ENCODE measurements at places on chromosomes 4 and X.

- peak; percentile 31 for DNase-seq
These were observed 45.8 kb upstream of the PITX2 start for GRCh38 chr4:110668463-110669235.

DNA sequence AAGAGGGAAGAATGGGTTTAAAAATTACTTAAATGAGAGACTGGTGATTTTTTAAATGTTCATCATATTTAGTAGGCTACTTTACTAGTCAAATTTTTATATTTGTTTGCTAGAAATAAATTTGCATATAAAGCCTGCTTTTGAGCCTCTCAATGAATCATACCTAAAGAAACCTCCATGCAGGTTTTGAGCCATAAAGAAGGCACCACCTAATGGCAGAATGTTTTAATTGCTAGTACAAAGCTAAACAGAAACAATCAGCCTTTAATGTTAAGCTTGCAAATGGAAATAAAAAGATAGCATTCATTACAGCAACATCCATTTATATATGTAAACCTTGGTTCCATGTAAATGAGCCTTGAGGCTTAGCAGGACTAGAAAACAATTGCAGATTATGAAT is 989.7 kb downstream of the CCSER1 start:
- peak; percentile 46 for DNase-seq

- DNase-seq: peak; percentile 36
These were observed 15.0 kb upstream of the CT47A1 start for GRCh38 chrX:121000589-121000988.

GRCh38 chrX:78624962-78625909 is 33.9 kb downstream of the RTL3 start:
- no peak for DNase-seq

DNA sequence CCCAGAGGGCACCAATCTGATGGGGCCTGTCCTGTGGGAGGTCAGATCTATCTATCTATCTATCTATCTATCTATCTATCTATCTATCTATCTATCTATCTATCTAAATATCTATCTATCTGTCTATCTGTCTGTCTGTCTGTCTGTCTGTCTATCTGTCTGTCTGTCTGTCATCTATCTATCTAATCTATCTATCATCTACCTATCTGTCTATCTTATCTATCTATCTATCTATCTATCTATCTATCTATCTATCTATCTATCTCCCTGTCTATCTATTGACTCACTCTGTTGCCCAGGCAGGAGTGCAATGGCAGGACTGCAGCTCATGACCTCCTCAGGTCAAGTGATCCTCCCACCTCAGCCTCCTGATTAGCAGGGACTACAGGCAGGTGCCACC is 155.7 kb upstream of the STX18 start:
- DNase-seq: no peak

DNA sequence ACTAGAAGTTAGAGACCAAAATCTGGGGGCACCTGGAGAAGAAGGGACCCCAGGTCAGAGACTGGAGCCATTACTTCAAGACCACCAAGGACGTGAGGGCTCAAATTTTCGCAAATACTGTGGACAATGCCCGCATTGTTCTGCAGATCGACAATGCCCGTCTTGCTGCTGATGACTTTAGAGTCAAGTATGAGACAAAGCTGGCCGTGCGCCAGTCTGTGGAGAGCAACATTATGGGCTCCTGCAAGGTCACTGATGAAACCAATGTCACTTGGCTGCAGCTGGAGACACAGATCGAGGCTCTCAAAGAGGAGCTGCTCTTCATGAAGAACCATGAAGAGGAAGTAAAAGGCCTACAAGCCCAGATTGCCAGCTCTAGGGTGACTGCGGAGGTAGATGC is 101.2 kb downstream of the NCAPG start:
- no peak for DNase-seq

- no peak for DNase-seq
These were observed 307.2 kb upstream of the NR3C2 start for GRCh38 chr4:148749403-148749802.

GRCh38 chr4:56128213-56128612 is 179.5 kb downstream of the CEP135 start:
- no peak for DNase-seq

- DNase-seq: no peak
These were observed 60.4 kb upstream of the IRF2 start for GRCh38 chr4:184534511-184535391.

DNA sequence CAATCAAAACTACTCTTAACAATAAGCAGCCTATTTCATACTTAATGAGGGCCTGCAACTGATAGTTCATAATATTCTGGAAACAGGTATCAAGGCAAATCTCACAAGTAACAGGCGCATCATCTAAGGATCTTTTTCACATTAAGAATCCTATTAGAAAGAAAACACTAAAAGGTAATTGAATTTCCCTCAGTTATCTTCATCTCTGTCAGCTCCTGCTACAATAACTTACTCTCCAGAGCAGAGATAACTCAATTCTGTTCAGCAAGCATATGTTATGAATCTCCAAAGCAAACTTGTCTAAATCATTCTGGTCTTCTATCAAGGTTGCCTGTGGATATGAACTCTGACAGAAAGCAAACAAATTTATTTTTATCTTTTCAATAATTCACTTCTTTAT is 126.1 kb downstream of the MAB21L2 start:
- DNase-seq: no peak

- DNase-seq: peak; percentile 58
These were observed 911.2 kb downstream of the FSTL5 start for GRCh38 chr4:161252520-161253141.

DNA sequence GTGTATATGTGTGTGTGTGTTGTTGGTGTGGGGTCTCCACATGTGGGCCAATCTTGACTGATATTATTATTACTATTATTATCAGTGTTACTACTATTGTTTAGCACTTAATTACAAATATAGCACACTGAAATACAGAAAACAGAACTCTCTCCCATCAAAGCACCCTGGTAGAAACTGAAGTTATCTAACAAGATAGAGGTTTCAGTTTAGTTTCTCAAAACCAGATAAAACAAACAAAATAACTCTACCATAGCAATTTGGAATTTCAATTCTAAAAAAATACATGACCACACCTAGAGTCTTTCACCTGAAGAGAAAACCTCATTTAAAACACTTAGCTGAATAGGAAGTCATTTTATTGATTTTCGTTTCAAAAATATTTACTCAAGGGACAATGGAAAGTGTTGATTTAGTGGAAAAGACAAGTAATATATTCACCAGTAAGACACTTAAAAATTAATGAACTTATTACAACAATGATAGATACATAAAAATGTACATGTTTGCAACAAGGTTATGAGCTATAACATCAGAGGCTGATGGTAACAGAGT is 252.3 kb downstream of the PDHA2 start:
- no peak for DNase-seq

DNA sequence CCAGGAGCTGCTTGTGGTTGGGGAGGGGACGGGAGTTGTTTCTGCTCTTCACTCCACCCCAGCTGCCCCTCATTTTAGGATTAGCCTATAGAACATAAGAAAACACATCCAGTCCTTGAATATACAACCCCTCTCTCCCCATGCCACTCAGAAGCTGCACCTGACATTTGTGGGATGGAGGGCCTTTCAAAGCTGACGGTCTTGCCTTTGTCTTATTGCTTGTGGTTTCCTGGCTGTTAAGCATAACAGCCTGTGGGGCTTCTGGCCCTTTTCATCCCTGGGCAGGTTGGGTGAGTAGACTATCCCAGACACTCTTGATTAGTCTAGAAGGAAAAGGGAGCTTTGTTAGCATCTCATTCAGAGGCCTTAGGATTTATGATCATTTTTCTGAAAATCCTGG is 407.6 kb upstream of the BOD1L1 start:
- no peak for DNase-seq

- no peak for DNase-seq
These were observed 13.5 kb downstream of the ABCD1 start for GRCh38 chrX:153738056-153738605.

DNA sequence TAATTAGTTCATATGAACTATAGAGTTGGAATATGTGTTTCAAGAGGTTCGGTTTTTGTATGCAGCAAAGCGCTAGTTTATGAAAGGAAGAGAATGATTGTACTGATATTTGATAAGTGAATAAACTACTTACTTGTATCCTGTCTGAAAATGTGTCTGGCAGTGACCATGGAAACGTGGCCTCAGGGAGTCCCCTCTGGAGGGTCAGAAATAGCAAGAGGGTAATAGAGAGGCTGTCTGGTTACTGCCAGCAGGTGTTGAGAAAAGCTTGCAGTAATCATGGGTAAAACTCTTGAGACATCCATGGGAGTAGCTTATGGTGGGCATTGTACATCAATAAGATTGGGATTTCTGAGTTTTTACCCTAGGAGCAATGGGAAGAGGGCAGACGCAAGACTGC is 77.1 kb downstream of the DCLK2 start:
- no peak for DNase-seq

DNA sequence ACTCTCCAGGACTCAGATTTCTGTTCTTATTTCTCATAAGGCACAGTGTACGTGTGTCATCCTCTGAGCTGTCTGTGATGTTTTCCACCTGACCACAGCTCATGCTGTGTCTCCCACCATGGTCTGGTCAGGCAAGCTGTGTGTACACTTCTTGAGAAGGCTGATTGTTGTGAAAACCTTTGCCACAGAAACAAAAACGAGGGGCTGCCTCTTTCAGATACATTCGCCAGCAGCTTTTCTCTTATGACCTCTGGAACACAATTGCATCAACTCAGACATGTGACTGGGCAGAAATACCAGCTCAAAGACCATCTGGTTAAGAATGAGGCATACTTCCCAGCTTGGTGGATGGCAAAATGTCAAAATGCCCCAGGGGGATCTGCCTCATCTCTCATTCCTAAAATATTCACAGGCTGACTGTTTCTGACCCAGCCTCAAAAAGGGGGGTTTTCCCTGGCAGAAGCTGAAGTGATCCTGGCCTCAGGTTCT is 46.1 kb downstream of the PGRMC2 start:
- DNase-seq: peak; percentile 89

DNA sequence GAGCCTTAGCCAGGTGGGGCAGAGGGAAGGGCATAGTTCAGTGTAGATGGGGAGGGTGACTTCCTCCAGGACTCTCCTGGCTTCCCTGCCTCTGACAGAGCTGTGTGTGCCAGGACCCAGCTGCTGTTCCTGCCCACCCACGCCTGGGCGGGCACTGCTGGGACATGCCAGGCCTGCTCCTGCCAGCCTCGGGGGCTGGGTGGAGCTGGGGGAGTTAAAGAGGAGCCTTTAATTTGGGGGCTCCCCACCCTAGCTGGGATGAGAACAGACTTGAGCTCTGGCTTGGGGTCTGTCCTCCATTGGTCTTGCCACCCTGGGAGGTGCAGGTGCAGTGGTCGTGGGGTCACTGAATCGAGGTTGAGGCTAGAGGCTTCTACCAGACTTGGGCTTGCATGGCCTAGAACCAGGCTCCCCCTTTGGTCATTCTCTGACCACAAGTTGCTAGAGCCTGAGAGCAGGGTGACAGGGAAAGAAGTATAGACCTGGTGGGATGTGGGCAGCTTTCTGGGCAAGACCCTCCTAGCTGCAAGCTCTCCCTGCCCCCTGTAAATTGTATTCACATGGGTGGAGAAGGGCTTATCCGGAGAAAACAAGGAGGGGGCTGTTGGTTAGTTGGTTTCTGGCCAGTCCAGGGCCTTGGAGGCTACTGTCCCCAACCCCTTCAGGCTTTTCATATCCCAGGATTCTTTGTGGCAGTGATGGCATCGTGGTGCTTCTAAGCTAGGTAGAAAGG is 5.7 kb downstream of the EFNB1 start:
- no peak for DNase-seq

DNA sequence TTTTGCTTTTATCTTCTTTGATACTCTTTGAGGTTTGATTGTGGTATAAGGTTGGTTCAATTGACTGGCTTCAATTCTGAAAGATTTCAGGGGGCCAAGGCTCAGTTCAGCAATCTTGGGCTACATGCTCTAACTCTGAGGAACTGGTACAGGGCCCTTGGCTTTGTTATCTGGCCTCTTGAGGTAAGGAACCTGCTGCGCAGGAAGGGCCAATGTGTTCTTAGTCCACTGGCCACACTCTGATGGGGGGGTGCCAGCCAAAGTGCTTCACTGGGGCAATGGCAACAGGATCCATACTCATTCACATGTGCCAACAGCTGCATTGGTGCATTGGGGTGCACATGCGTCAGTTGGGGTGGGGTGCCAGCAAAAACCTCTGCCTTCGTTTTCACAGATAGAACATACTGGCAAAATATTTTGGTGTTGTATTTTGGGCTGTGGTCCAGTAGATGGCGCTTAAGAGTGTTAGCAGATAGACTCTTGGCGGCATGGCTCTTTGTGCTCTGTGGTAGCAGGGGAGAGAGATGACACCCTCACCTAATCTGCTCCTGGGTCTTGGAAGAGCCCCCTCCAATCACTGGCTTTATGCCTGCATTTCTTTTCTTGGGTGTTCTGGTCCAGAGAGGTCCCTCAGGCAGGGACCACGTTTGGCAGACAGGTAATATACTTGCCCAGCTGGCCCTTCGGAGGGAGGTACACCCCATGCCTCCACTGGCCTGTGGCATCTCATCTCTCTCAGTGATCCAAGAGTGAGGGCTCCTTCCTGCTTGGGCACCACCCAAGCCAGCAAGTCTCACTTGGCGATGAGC is 42.9 kb downstream of the NDST3 start:
- peak; percentile 44 for DNase-seq

GRCh38 chrX:107845625-107846024 is 20.0 kb downstream of the MID2 start:
- no peak for DNase-seq

- no peak for DNase-seq
These were observed 29.5 kb upstream of the IL3RA start for GRCh38 chrX:1306909-1307625.

DNA sequence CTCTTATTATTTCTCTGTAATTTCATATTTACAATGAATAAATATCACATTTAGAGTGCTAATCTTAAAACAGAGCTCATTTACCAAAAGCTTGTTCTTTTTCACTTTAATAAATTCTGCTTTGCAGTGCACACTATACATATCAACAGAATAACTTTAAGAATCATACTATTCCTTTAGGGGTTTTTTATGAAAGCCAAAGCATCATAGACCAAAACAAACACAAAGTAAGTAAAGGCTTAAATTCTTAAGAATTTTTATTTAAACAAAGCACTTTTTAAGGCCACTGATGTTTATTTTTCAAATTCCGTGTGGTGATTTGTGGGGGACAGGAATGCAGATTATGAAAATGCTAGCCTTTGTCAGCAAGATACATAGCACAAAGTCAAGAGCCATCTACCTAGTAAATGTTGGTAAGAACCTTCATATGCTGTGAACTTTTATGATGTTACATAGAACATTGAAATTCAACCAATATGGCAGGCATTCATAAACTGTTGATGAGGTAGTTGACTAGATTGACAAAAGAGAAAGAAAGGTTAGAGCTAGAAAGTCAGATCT is 17.8 kb downstream of the TIGD2 start:
- peak; percentile 66 for DNase-seq

GRCh38 chrX:74246524-74246923 is 57.5 kb upstream of the ZCCHC13 start:
- no peak for DNase-seq

- no peak for DNase-seq
These were observed 92.6 kb downstream of the IQCM start for GRCh38 chr4:149723065-149723464.

DNA sequence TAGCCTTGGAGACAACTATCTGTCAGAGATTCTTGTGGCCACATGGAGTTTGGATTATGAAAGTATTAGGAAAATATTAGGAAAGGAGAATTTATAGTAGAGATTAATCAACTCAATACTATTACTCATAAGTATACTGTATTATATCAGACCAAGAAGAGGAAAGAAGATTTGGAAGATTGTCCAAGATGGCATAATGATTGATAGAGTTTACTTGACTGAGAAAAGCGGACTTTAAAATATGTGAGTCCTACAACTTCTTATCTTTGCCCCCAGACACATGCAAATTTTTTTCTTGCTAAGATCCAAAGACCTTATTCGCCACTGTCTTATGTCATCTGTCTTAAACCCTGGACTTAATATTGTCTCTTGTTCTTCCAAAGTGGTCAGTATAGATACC is 54.8 kb upstream of the SHISA3 start:
- no peak for DNase-seq

Data from H4 (cell line).